ENCODE measurements at places on chromosomes 1 and 21.

GRCh38 chr1:109427171-109427467 lies 871 bp upstream of the PSMA5 start:
- DNase-seq = no peak

DNA sequence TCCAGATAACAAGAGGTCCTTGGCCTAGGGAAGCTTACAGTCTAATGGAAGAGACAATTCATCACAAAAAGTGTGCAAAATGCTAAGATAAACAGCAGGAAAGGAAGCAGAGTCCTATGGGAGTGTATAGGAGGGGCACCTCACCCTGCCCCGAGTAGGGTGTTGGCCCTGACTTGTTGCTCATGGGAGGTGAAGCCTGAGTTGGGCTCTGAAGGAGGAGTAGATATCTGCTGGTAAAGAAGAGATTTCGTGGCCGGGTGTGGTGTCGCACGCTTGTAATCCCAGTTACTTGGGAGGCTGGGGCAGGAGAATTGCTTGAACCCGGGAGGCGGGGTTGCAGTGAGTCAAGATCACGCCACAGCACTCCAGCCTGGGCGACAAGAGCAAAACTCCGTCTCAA lies 18.6 kb upstream of the GPR37L1 start:
- no peak for DNase-seq

- no peak for DNase-seq
These were observed 111.1 kb downstream of the CLEC20A start for GRCh38 chr1:178385662-178386061.

- DNase-seq = no peak
These were observed 97.7 kb downstream of the CACHD1 start for GRCh38 chr1:64567426-64568170.

- no peak for DNase-seq
These were observed 20.6 kb upstream of the RSPO1 start for GRCh38 chr1:37655274-37655673.

DNA sequence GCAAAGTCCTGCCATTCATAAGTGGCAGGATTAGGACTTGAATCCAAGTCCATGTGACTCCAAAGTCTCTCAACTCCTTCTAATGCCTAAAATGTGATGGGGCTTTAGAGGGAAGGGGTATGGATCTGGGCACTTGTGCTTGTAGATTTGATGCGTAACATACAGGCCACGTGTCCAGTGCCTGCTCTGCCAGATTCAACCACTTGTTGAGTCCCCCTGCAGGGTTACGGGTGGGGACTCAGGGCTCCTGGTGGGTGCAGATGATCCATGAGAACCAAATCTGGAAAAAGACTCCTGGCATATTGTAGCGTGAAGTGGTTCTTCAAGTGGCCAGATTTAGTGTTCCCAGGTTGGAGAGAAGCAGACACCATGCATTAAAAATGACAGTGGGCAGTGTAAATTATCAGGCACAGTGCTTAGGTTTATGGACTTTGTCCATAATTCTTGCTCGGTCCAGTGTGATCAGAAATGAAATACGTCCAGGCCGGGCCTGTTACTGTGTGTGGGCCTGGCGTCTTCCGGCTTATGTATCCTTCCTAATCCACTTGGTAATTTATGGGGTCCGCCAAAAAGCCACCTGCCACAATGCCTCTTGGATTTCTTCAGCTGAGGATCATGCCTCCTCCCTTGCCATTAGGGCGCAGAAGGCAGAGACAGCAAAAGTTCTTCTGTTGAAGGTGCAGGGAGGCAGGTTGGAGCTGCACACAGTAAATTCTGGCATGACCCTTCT lies 51.2 kb upstream of the LRP8 start:
- no peak for DNase-seq

GRCh38 chr1:115933625-115934024 lies 42.7 kb upstream of the SLC22A15 start:
- DNase-seq = no peak

DNA sequence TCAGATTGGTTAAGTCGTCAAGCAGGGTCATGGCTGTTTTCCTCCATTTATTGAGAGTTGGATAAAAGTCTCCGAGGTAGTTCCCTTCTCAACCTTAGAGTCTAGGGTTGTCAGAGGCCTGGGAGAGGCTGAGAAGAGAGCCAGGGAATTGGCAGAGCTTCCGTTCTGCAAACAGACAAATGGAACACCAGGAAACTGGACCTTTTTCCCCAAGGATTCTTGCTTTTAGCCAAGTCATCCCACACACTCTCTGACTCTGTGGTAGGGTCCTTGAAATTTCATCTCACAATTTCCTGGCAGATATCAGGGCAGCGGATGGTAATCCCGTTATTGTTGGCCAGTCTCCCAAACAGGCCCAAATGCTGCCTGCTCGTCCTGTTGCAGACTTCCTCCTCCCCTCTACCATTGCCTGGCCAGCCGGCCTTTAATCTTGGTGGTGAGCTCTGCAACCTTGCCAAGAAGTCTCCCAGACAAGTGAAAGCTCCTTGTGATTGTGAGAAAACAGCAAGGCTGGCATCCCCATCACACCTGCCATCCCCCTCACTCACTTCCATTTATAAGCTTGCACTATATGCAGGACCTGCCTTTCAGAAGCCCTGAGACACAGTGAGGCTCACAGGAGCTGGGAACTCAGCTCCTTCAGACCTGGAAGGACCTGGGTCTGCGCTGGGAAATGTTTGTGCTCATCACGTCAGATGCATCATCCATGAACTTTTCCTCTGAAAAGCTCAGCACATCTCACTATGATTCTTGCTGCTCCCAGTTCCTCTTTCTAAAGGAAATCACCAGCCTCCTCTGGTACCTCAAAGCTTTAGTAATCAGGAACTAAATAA lies 13.7 kb upstream of the SRP9 start:
- DNase-seq = peak; percentile 88

- no peak for DNase-seq
These were observed 163.0 kb downstream of the ADGRL4 start for GRCh38 chr1:78843546-78843945.

DNA sequence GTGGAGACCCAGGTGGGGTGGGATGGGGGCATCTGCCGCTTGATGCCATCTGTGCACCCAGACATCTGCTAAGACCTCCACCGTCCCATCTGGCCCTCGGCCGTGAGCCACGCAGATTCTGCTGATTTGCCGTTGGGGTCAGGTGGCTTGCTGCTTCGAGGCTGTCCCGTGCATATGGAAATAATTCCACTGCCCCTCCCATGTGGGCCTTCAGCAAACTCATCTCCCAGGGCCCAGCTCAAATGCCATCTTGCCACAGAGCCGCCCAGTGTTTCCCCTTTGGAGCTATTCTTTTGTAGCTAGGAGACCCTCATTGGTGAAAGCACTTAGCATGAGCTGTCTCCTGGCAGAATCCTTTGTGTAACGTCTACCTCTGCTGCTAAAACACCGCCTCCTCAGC lies 99.8 kb downstream of the KAZN start:
- no peak for DNase-seq

GRCh38 chr1:228314315-228314657 lies 92.3 kb downstream of the TRIM11 start:
- DNase-seq = no peak

- DNase-seq = no peak
These were observed 164.6 kb downstream of the DNM3 start for GRCh38 chr1:172005856-172006255.

- DNase-seq = peak; percentile 37
These were observed 7.6 kb downstream of the TTF2 start for GRCh38 chr1:117067533-117068370.

DNA sequence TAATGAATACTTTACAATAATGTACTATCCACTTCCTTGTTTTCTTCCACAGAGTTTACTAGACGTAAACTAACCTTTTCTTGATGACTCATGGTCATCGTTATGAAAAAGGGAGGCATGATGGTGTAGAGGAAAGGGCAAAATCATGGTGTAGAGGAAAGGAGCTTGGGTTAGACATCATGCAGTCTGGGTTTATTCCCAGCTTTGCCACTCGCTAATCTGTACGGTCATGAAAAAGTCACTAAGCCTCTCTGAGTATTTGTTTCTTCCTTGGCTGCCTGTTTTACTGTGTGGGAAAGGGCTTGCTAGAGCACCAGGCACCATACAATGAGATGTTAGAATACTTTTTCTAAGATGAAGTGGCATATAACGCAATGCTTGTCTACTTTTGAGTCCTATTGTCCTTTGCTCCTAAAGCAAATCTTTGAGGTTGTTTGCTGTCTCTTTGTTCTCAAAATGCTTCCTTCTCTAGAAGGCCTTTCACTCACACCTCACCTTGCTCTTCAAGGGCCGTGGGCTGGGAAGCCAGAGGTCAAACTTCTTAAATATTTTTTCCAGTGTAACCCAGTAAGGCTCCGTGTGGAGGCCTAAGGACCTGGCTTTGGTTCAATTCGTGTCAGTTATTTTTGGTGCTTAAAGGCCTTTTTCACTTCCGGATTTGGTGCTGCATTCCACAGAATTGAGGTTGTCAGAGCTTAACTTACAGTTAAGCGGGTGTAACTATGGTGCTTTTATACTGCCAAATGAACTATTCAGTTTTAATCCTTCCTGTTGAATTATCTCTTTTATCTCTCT lies 9.9 kb upstream of the ETV3 start:
- DNase-seq = no peak

- no peak for DNase-seq
These were observed 60.0 kb upstream of the FOXD3 start for GRCh38 chr1:63262459-63262770.

- no peak for DNase-seq
These were observed 1.8 kb downstream of the PTTG1IP start for GRCh38 chr21:44871576-44872269.

DNA sequence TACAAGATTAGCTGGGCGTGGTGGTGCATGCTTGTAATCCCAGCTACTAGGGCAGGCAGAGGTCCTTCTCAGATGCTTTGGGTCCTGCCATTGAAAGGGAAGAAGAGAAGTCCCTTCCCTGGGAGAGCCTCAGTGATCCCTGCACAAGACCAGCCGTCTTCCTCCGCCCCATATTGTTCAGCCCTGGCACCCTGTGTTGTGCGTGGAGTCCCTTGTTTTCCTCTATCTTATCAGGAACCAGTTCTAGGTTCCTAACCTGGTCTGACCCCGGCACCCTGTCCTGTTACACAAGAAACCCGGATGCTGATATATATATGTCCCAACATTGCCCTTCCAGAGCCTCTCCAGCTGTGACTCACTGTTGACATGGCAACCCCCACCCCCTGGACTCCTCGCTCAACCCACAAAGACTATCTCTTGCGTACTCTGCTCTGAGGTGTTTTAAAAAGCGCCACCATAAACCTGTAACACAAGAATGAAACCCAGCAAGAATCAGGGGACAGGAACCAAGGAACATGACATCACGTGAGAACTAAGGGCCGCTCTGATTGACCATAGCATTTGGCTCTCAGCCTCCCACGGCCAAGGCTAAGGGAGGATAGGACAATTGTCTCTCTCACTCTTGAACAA lies 4.8 kb downstream of the MX2 start:
- DNase-seq = no peak

GRCh38 chr1:24743404-24744211 lies 1.6 kb upstream of the CLIC4 start:
- DNase-seq = no peak

- no peak for DNase-seq
These were observed 25.9 kb downstream of the PSMB2 start for GRCh38 chr1:35615440-35615839.

- DNase-seq = no peak
These were observed 25.5 kb downstream of the RGL1 start for GRCh38 chr1:183830389-183830788.

GRCh38 chr1:152347116-152347728 lies 12.6 kb downstream of the FLG2 start:
- peak; percentile 38 for DNase-seq

GRCh38 chr1:16248603-16249516 lies 11.9 kb upstream of the CPLANE2 start:
- peak; percentile 97 for DNase-seq

- DNase-seq = no peak
These were observed 57.2 kb downstream of the FH start for GRCh38 chr1:241462391-241462790.

DNA sequence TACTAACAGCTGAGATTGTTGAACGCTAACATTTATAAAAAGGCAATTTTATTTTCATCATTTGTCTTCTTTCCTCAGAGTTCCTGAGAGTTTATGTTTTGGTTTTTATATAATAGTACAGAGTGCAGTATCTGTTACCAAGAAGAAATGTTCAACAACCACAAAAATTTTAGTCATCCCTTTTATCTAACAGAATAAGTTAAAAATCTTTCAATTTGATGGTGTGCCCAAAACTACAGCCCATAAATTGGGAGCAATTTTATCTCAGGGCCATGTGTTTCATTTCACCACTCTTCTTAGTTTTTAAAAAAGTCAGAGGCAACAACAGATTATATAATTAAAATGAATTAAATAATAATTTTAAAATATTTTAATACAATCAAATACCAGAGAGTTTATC lies 37.1 kb downstream of the NEXN start:
- DNase-seq = no peak

DNA sequence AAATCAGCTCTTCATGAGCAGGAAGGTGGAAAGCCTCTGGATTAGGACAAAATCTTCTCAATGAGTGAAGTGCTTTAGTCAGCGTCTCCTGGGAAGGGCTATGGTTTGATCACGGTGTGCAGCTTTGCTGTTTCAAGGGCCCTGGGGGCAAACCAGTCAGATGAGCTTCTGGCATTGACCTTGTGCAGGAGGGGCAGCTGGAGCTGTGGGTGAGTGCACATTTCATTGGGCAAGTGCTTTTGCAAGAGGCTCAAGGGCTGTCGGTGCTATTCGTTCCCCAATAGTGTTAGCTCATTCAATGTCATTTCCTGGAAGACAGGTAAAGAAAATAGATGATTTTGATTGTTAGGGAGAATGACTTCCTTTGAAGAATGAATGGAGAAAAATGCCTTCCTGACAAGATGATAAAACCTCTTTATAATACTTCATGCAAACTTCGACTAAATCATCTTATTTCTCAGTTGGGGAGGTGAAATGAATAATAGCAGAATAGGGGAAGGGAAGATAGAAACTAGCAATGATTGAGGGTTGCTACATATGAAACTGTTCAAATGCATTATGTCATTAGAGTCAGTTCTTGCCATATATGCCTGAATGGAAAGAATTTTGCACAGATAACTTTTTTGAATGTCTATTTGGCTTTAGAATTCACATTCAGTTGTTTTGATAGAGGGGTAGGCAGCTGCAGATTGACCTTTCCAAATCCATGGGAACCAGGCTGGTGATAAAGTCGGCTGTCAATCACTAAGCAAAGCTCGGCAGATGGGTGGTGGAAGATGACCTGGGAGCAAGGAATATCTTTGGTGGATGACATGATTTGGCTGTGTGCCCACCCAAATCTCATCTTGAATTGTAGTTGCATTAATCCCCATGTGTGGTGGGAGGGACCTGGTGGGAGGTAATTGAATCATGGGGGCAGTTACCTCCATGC lies 12.9 kb upstream of the DISC1 start:
- DNase-seq = no peak
